Activated naive CD8-positive, alpha-beta T cell treated with anti-CD3 and anti-CD28 coated beads, Interleukin-2, amount 50 U/mL, for 16 hours (primary cell): ENCODE measurements at places on chromosomes 12 and 14.

GRCh38 chr14:101875727-101876554, 88.4 kb upstream of the DYNC1H1 start:
- DNase-seq = no peak

GRCh38 chr14:99258876-99259726, 12.9 kb downstream of the BCL11B start:
- no peak for DNase-seq

DNA sequence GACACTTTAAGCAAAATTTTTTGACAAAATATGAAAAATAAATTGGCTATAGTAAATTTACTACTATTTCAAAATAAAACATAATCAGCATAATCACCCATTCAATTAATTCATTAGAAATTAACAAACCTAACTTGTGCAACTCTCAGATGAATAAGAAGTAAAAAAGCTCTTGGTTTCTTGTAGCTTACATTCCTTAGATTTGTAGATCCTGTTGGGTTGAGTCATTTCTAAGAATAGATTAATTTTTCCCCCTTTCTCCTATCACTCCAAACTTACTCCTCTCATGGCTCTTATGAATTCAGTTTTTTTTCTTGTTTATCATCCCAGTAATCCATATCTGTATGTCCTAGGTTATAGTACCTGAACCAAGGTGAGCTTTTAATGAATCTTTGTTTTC, 230.9 kb upstream of the LRIG3 start:
- DNase-seq = no peak

- DNase-seq = no peak
Measured at GRCh38 chr14:71089971-71090370, 182.7 kb downstream of the PCNX1 start.

DNA sequence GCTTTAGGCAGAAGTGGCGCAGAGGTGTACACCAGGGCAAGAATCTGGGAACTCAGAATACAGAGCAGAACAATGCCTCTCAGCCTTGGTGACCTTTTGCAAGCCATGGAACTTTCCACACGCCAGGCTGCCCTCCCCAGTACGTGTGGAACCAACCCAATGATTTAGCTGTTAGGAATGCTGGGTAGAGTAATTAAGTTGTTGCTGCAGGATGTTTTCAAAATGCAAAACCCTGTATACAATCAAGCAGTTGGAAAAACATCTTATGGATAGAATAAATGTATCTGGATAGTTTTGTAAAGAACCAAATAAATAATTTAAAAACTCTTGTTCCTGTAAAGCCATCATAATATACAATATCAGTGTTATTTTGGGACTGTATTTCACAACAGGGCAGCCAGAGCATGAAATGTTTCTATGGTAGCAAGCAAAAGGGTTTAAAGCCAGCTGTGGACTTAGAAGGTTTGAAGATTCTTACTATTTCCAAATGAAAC, 19.4 kb downstream of the PPP1R36 start:
- DNase-seq = no peak

DNA sequence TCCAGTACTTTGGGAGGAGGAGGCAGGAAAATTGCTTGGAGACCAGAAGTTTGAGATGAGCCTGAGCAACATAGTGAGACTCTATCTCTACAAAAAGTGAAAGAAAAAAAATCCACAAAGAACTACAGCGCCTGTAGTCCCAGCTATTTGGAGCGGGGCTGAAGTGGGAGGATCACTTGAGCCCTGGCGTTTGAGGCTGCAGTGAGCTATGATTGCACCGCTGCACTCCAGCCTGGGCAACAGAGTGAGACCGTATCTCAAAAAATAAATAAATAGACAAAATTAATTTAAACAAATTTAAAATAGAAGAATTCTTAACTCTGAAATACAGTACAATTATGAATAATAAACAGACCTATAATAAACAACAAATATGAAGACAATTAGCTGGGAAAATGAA, 40.9 kb downstream of the ATL1 start:
- DNase-seq = no peak

DNA sequence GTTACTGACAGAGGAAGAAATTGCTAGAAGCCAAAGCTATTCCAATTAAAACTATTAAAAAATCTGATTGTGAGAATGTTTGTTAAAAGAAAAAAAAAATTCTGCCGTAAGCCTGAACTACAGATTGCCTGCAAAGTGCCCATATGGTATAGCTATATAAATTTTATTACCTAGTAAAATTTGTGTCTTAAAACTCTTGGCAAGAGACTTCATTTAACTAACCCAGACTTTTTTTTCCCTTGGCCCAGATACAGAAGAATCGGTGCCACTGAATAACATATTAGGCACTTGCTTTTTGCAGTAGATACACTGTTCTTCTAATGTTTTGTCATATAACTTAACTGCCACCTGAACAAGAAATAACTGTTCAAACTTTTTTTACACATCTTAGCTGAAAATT, 125.5 kb downstream of the RPS29 start:
- DNase-seq = no peak

GRCh38 chr12:94621662-94622359, 28.5 kb downstream of the TMCC3 start:
- no peak for DNase-seq

DNA sequence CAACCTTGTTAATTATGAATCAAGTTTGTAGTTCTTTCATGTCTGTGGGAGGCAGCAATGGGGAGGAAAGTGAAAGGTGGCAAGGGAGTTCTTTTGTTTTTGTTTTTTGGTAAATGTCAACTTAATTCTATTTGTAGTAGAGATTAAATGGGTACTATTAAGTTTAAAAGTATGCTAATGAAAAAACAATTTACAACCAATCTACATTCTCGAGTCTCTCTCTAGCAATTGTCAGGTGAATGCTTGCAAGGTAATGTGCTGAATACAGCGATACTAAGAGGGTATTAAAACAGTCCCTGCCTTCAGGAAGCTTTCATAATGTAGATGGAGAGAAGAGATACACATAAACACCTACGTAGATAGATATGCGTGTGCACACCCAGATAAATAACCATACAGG, 1.6 kb upstream of the DACT1 start:
- DNase-seq = no peak

- DNase-seq = no peak
Measured at GRCh38 chr12:98847242-98847641, 202.2 kb downstream of the APAF1 start.

DNA sequence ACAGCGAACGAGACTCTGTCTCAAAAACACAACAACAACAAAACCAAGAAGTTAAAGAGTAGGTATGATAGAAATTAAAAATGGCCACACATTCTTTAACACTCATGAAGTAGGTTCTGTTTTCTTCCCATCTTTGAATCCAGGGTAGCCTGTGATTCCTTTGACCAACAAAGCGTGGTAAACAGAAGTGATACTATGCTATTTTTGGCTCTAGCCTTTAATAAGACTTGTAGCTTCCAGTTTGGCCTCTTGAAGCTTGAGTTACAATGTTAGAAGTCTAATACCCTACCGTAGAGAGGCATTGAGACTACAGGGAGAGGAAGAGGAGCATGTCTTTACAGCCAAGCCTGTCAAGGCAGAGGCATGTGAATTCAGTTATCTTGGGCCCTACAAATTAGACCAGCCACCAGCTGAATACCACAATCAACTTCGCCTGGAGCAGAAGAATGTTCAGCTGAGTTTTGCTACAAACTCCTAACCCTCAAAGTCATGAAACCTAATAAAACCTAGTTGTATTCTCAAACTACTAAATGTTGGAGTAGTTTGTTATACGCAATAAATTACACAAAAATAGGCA, 4.9 kb upstream of the NEMF start:
- no peak for DNase-seq

DNA sequence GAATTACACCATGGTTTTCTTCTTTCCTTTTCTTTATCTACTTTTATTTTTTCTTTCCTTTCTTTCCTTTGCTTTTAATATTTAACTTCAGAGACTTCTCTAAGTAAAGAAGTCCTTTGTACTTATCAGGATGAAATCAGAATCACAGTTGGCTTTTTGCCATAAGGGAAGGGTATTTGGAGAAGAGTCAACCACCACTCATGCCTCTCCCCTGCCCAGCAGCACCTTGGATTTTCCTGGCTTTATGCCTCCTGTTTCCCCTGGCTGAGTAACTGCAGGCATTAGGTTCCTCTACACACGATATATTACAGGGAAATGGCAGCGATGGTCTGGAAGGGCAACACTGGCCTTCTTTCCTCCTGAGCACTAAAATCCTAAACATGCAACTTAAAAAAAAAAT, 266.4 kb upstream of the CAND1 start:
- DNase-seq = no peak

- DNase-seq = no peak
Measured at GRCh38 chr12:49750027-49750995, 9.0 kb downstream of the TMBIM6 start.

DNA sequence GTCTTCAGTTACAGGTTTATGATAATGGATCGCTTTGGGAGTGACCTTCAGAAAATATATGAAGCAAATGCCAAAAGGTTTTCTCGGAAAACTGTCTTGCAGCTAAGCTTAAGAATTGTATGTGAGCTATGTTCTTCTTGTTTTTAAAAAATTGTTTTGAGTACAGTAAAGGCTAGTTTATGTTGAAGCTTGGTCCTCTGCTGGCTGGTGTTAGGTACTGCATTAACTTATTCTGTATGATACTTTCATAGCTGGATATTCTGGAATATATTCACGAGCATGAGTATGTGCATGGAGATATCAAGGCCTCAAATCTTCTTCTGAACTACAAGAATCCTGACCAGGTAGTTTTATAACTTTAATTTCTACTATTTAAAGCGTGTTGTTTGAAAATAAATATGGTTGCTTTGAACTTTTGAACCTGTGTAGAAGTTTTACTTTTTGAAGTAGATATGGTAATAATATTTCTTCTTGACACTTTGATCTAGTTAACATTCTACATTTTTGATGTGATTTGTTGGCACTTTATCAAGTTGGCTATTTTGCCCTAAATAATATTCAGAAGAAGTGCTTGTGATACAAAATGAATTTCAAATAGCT, 55.7 kb downstream of the VRK1 start:
- DNase-seq = no peak

DNA sequence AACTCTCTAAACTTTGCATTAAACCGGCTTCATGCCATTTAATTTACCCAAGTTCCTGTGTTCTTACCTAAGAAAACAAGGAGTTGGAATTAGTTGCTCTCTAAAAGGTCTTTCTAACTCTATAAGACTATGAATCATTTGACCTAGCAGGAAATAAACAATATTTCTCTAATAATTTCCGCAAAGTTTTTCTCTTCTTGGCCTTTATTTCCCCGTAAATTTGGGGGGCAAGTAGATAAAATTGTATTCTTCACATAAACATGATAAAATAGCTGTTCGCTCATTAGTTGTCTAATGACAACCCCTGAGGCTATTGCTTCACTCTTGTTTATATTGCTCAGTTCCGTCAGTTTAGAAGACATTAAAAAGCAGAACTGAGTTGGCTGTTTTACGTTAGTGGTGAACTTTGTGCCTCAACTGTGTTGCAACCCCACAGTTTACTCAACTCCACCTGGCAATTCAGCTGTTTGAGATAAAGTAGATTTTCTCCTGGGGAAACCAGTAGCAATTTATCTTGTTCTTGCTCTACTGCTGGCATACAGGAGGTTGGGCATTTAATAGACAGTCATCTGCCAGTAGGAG, 74.7 kb downstream of the BTG1 start:
- no peak for DNase-seq

DNA sequence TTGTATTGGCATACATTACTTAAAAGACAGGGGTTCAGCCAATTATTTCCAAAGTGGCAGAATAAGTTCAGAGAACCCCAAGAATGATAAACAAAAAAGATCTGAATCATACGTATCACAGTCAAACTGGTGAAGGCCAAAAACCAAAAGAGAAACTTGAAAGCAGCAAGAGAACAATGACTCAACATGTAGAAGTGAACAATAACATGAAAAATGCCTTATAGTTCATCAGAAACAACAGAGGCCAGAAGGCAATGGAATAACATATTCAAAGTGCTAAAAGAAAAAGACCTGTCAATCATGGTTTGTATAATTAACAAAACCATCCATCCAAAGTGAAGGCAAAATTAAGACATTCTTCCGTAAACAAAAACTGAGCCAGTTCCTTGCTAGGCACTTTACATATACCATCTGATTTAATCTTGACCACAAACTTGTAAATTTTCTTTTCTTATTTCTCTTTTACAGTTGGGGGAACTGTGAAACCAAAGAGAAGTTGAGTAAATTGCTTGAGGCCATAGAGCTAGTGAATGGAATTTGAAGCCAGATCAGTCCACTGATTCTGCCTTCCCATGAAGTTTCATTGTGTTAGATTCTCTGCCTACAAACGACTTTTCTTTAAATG, 232.1 kb upstream of the SEL1L start:
- DNase-seq = no peak

DNA sequence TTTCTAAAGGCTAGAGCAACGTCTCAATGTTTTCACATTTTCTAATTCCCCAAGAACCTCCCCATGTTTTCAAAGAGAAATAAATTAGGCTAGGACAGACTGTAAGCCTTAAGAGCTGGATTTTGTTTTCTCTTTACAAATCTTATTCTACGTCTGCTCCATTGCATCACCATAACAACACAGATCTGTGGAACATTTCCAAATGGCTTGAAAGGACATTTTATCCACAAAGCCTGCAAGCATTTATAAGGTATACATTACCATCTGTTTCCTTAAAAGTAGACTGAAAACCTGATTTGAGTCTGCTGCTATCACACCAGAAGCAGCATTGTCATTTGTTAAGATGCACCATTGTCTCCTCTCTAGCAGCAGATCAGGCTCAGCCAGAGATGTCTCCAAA, 115.3 kb upstream of the PLEKHA5 start:
- DNase-seq = no peak

DNA sequence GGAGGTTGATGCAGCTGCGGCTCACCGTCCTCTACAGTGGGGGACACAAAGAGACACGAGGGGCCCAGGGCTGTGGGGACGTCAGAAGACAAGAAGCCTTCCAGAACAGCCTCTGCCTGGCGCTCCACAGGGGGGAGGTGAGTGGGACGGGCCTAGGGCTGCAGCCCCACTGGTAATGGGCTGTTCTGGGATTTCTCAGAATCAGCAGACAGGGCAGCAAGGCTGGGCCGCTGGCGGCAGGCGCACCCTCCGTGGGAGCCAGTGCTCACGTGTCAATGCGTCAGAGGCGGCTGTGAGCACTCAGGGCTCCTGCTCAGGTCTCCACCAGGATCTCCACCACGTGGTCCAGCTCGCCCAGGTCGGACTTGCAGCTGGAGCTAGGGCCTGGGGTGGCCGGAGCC, 10.0 kb downstream of the CDCA4 start:
- no peak for DNase-seq

GRCh38 chr14:68235011-68235410, 415.4 kb downstream of the RAD51B start:
- DNase-seq = no peak

GRCh38 chr14:76133103-76133502, 18.6 kb upstream of the GPATCH2L start:
- DNase-seq = no peak
